ENCODE measurements at places on chromosomes 6 and 20. TPM values are rescaled to one million over a fixed set of nuclear protein-coding genes. Genes with fewer than 3 reads are reported as not detected.

The BYSL gene
- total RNA-seq: 43.9 TPM

DNA sequence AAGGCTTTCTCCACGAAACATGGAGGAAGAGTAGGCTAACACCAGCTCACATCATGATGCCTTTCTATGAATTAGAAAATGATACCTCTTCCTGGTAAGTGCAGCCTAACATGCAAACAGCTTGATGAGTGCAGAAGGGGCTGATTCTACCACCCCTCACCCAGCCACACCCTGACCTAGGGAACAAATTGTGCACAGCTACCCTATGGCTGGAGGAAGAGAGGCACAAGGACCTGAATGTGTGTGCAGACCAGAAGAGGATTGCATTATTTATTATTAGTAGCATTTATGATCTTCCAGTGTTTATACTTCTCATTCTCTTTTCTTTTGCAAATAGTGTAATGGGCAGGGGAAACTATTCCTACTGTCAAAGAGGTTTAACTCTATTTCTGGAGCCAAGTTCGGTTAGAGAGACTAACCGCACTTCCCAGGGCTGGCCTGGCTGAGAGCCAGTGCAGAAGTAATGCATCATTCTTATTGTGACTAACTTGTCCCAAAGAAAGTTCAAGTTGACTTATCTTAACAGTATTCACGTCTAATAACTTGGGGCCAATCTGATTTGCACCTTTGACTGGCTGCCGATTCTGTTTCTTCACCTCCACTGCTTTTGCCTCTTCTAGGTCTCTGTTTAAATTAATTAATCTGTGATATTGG lies 237.5 kb downstream of the CD83 start:
- no peaks in the 10 kb centered on the region for H3K36me3 ChIP-seq
- DNase-seq: no peak
- H3K27ac ChIP-seq: no peak overlapping the region
- no peak overlapping the region for H3K4me3 ChIP-seq
- H3K4me1 ChIP-seq: peaks cover 5% of the 10 kb centered on the region
- H3K27me3 ChIP-seq: no peaks in the 10 kb centered on the region

The PAK5 gene
- total RNA-seq: 0.44 TPM

- DNase-seq: no peak
- H3K4me3 ChIP-seq: no peak overlapping the region
- no peaks in the 10 kb centered on the region for H3K27me3 ChIP-seq
- H3K27ac ChIP-seq: no peak overlapping the region
- H3K36me3 ChIP-seq: no peaks in the 10 kb centered on the region
- H3K4me1 ChIP-seq: no peaks in the 10 kb centered on the region
Measured at GRCh38 chr6:162705736-162706135, 21.8 kb downstream of the PRKN start.

- peaks cover 5% of the 10 kb centered on the region for H3K4me1 ChIP-seq
- no peaks in the 10 kb centered on the region for H3K27me3 ChIP-seq
- peak overlapping the region; percentile 94 for H3K4me3 ChIP-seq
- 0 out of 2 replicates have a peak, but pooled peaks cover 3% of the 10 kb centered on the region for H3K36me3 ChIP-seq
- no peak for DNase-seq
- peak overlapping the region; percentile 64 for H3K27ac ChIP-seq
Measured at GRCh38 chr6:15247500-15248450, 1.9 kb downstream of the JARID2 start.

GRCh38 chr6:39753725-39754045 lies 28.5 kb upstream of the KIF6 start:
- no peak for DNase-seq
- H3K4me3 ChIP-seq: no peak overlapping the region

DNA sequence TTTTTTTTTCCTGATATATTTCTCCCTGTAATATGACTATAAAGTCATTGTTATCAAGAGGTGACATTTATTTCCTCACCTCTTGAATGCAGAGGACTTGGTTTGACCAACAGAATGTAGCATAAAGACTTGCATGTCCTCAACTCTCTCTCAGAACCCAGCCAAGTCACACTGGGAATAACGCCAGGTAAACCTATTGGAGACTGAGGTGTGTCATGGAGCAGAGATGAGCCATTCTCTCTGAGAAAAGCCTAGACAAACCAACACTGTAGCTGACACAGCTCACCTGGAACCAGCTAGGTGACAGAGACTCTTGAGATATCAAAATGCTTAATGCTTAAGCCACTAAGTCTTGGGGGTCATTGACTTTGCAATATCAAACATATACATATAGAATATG lies 533.6 kb downstream of the HAO1 start:
- H3K4me1 ChIP-seq: no peaks in the 10 kb centered on the region
- no peak overlapping the region for H3K27ac ChIP-seq
- H3K4me3 ChIP-seq: no peak overlapping the region

The SLC17A3 gene
- not detected for total RNA-seq

GRCh38 chr20:62918147-62918546 lies 8.2 kb downstream of the DIDO1 start:
- DNase-seq: no peak
- no peak overlapping the region for H3K4me3 ChIP-seq
- no peaks in the 10 kb centered on the region for H3K27me3 ChIP-seq
- no peak overlapping the region for H3K27ac ChIP-seq

DNA sequence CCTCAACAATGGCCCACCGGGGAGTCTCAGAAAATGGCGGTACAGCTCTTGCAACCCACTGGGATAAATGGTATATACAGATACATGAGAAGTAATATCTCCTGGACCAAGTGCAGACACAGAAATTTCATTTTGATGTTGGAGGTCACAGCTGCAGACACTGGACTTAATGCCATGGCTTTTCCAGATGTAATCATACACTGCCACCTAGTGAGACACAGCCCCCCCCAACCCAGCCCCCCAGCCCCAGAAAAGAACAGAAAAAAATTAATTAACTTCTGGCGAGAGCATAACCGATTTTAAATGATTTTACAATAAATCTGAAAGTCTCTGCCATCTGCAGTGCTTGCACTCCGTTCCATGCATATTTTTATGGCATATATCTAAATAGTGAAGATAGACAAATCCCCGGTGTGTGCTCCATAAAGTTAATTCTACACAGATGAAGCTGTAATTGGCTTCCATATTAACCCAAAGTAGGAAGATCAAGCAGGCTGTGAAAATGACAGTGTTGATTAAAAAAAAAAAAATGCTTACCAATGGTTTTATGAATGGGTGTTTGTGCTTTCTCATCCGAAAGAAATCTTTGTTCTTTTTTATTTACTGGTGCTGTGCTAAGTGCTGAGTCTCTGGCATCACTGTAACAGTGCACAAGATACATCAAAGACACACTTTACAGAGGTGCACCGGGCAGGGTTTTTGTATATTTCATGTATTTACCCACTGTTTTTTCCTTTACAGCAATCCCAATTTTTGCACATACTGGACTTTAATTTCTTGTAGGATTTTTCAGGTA lies 804.1 kb downstream of the TFAP2A start:
- no peaks in the 10 kb centered on the region for H3K27me3 ChIP-seq
- H3K4me1 ChIP-seq: no peaks in the 10 kb centered on the region
- H3K27ac ChIP-seq: no peak overlapping the region

DNA sequence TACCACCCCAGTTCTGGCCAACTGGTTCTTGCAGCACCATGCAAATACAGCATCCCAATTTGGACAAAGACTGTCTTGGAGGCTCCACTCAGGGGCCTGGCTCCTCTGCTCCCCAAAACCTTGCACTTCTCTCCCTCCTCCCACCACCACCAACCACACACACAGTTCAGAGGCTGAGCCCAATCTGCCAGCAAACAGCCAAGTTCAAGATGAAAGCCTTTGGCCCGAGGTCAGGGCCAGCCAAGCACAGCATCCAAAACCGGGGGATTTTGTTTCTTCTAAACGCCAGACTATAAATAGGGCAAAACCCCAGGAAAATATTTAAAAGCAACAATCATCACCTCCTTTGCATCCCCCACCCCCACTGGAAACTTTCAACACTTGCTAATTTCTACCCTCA lies 5.7 kb downstream of the KCNK5 start:
- H3K4me1 ChIP-seq: peaks cover 32% of the 10 kb centered on the region
- H3K4me3 ChIP-seq: no peak overlapping the region
- DNase-seq: no peak
- H3K36me3 ChIP-seq: no peaks in the 10 kb centered on the region

GRCh38 chr6:150560004-150560883 lies 39.4 kb upstream of the PLEKHG1 start:
- H3K4me3 ChIP-seq: no peak overlapping the region
- no peaks in the 10 kb centered on the region for H3K27me3 ChIP-seq
- no peaks in the 10 kb centered on the region for H3K4me1 ChIP-seq

DNA sequence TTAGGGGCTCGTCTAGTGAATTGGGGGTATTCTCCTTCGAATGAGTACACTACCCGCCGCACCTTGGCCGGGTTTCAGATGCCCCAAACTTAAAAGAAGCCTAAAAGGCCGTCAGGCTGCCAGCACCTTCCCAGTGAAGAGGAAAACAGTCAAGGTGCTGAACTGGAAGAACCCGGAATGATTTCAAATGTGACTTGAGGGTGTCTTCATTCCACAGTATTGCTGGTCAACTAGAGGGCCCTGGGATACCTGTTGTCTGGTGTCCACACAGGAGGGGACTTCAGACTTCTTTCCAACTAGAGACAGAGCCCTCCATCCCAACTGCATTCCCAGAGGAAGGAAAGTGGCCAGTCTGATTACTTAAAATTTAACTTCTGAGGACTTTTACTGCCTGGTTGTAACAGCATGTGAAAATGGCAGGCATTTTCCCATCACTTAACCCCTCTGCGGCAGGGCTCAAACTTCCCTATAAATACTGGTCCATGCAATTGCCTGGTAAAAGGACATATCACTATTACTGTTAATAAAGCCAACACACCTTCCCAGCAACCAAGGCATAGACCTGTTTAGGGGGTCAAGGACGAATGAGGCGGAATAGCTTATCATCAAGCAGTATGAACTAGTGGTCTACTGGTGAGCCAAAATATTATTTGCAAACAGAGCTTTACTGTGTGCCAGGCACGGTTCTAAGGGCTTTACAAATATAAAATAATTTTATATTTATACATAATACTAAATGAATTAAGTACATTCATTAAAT lies 651 bp upstream of the SAMHD1 start:
- peaks cover 14% of the 10 kb centered on the region for H3K4me1 ChIP-seq
- no peak overlapping the region for H3K27ac ChIP-seq
- H3K4me3 ChIP-seq: peak overlapping the region; percentile 66
- no peaks in the 10 kb centered on the region for H3K27me3 ChIP-seq
- no peaks in the 10 kb centered on the region for H3K36me3 ChIP-seq
- no peak for DNase-seq

The UNC5CL gene
- 1.3 TPM for total RNA-seq

DNA sequence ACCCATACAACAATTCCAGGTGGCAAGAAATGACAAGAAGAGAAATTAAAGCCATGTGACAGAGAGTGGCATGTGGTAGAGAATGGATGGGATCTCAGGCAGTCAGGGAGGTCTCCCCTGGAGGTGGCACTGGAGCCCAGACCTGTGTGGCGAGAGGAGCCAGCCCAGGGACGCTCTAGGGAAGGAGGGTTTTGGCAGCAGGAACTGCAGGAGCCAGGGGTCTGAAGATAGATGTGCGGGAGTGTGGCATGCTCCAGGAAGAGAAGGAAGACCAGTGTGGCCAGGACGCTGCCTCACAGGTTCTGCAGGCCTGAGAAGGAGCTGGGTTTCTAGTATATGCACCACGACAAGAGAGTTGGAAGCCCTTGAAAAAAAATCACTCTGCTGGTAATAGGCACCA lies 45.1 kb downstream of the SPATA2 start:
- H3K27ac ChIP-seq: no peak overlapping the region
- DNase-seq: no peak
- no peaks in the 10 kb centered on the region for H3K27me3 ChIP-seq

The STAU1 gene
- total RNA-seq: 107 TPM

The BACH2 gene
- total RNA-seq: 5.9 TPM

DNA sequence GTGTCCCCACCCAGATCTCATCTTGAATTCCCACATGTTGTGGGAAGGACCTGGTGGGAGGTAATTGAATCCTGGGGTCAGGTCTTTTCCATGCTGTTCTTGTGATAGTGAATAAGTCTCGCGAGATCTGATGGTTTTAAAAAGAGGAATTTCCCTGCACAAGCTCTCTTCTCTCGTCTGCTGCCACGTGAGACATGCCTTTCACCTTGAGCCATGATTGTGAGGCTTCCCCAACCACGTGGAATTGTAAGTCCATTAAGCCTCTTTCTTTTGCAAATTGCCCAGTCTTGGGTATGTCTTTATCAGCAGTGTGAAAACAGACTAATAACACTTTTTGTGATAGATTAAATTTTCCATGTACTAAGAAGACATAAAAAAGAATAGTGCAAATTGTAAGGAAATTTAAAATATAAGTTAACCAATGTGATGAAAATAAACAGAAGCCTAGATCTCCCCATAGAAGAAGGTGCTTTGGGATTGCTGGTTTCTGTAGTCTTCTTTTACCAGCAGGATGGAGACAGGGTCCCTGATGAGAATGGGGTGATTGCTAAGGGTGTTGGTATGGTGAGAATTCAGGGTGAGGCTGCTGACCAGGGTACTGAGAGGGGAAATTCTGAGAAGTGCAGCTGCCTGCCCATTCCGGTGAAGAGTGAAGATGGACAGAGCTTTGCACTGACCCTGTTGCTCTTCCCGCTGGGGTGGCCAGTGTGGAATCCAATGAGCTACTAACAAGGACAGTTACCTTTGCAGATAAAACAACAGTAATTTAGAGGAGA lies 50.7 kb downstream of the BMP2 start:
- H3K4me3 ChIP-seq: no peak overlapping the region
- DNase-seq: no peak
- no peak overlapping the region for H3K27ac ChIP-seq
- peaks cover 5% of the 10 kb centered on the region for H3K4me1 ChIP-seq

DNA sequence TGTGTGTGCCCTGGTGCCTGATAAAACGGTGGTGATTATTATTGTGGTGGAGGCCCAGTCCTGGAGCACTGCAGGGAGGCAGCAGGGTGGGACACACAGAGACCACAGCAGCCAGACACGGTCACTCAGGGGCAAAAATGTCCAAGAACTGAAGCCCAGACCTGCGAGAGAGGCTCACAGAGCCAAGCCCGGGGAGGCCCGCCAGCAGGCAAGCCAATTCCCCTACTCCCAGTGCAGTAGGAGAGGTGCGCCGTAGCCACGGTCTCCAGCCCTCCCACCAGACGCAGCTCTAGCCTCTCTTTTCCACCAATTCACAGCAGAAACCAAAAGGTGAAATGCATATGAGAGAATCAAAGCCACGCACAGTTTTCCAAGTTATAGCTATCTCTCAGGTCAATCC lies 179.4 kb upstream of the TAB2 start:
- no peaks in the 10 kb centered on the region for H3K4me1 ChIP-seq
- no peak overlapping the region for H3K4me3 ChIP-seq
- H3K36me3 ChIP-seq: no peaks in the 10 kb centered on the region
- DNase-seq: no peak

DNA sequence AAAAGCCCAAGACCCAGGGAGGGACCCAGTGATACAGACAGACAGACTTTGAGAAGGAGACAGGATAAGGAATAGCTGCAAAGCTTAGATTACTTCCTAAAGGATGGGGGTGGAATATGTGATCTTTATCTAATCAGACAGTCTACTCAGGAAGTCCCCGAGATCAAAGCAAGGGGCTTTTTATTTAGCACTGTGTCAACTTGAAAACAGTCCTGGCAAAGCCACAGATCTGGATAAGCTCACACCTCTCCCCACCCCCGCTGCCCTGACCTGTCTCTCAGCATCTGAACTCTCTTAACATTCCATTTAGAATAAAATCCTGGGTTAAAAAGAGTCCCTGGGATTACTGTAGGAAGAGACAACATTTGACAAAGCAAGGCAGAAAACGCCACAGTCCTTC lies 101.5 kb downstream of the ISM1 start:
- H3K4me3 ChIP-seq: no peak overlapping the region
- H3K36me3 ChIP-seq: no peaks in the 10 kb centered on the region
- H3K4me1 ChIP-seq: no peaks in the 10 kb centered on the region
- no peak overlapping the region for H3K27ac ChIP-seq

- H3K27me3 ChIP-seq: no peaks in the 10 kb centered on the region
- no peak overlapping the region for H3K27ac ChIP-seq
- no peaks in the 10 kb centered on the region for H3K36me3 ChIP-seq
Measured at GRCh38 chr6:163815796-163816195, 401.3 kb downstream of the QKI start.

Data from H1 (cell line).